ENCODE measurements at places on chromosomes 12 and 14.

GRCh38 chr12:43882578-43883178 is 46.8 kb downstream of the TMEM117 start:
- peak; percentile 77 for ATAC-seq

GRCh38 chr12:53207042-53207441 is at the start of gene ITGB7:
Gene ITGB7, minus strand, starts transcription at chr12:53207251. Its CDS starts 6,808 bp downstream, at chr12:53200443.
- peak; percentile 55 for ATAC-seq

DNA sequence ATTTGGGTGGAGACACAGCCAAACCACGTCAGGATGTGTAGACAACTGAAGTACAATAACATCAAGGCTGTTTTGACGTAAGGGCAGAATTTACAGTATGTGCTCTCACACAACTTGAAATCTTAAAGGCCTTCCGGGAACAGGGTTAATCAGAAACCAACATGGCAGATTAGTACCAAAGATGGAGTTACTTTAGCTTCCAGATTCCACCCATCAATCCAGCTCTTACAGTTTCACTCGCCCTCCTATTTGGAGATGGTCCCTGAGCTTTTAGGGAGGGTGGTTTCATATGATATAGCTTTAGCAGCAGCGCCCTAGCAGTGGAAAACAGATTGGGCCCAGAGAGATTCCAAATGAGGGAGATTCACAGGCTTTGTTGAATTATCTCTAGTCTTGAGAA is 2.0 kb upstream of the XPOT start:
- ATAC-seq: no peak

GRCh38 chr14:64915029-64915424 is 772 bp downstream of the CHURC1 start:
- no peak for ATAC-seq

- no peak for ATAC-seq
These were observed 8.2 kb upstream of the NTS start for GRCh38 chr12:85865890-85866289.

DNA sequence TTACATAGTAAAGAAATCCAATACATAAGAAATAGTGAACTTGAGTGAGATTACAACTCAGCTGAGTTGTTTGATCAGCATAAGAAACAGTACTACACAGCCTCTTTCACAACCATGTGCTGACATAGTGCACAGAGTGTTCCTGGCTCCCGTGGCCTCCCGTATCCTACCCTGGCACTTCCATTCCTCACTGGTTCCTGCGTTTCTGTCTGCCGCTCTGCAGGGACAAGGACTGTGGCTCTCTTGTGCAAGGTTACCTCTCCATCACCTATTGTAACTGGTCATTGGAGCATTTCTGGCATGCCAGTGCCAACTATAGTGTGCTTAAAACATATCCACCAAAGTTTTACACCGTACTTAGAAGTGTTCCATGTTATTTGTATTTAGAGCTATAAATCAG is 46.3 kb upstream of the PCED1B start:
- peak; percentile 39 for ATAC-seq

- no peak for ATAC-seq
These were observed 68.9 kb downstream of the CEP128 start for GRCh38 chr14:80872645-80873044.

DNA sequence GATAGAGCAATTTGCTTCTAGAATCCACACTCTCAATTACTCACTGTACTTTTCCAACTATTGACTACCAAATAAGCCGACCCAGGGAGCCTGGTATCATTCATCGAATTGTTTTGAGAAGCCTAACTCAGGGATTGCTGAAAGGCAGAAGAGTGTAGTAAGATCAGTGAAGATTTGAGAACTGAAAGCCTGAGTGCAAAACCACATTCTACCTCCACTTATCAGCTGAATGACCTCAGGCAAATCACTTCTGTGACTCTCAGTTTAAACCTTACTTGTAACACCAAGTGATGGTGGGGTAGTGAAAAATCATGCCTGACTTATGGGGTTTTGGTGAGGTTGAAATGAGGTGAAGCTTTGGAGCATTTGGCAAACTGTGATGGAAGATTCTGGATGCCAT is 126.1 kb upstream of the MAX start:
- peak; percentile 79 for ATAC-seq

DNA sequence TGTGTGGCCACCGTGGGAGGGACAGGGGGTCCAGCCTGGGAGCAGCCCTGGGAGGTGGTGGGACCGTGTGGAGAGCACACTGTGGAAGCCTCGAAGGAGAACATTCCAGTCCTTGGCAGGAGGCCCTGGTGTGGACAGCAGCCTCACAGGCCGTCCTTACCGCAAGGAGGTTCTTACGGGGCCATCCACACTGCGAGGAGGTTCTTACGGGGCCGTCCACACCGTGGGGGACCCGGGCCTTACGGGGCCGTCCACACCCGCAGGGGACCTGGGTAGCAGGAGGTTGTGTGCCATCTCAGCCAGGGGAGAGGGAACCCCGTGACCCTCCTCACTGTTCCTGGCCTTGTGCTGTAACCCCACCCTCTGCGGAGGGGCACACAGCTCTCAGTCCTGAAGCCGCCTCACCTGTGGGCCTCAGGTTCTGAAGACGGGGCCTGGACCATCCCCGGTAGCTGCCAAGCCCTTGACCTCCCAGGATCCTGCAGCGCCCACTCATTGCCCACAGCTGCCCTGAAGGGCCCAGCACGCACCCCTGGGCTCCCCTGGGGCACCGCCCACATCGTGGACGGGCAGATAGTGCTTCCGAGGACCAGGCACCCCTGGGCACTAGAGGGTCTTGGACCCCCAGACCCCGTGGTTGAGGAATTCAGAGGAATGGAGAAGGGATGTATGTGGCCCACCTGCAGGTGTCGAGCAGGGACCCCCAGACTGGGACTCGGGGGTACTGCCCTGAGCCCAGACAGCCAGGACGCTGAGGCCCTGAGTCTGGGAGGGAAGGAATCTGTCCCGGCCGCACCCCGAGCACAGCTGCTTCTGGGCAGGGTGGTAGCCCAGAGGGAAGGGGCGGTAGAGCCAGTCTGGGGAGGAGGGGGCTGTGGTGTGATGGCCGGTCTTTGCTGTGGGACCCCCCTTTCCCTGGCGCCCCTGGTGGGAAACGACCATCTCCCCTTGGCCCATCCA is 37.3 kb downstream of the LRCOL1 start:
- no peak for ATAC-seq

GRCh38 chr12:45731190-45731775 is 1.8 kb downstream of the ARID2 start:
- ATAC-seq: no peak

DNA sequence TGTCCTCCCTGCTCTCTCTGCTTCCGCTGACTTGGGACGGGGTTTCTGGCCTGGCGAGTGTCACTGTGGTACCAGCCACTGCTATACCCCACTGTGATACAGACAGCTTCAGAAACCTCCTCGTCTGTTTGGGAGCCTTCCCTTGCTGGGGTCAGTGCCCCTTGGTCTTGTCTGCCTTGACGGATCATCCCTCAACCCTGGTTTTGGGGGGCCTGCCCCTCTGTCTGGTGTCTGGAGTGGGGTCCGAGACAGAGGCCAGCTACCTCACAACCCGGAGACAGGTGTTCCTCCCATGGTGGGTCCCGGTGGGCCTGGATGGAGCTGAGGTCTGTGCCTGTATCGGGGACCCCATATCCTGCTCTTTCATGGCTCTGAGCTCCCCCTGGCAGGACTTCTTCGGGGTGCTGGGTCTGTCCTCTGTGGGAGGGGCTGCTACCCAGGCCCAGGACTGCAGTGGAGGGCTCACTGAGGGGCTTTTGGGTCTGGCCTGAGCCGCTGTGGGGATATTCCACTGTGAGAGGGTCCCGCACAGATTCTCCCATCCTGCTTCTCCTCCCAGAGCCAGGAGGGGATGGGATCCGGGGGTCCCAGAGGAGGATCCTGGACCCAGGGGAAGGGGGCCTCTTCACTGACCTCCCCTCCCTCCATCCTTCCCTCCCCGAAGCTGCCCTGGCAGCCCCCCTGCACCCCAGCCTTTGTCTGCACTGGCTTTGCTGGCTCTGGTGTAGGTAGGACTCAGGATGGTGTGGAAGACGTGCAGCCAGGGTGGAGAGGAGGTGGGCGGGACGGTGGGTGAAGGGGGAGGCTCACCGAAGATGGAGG is 365.5 kb downstream of the TMEM121 start:
- no peak for ATAC-seq

DNA sequence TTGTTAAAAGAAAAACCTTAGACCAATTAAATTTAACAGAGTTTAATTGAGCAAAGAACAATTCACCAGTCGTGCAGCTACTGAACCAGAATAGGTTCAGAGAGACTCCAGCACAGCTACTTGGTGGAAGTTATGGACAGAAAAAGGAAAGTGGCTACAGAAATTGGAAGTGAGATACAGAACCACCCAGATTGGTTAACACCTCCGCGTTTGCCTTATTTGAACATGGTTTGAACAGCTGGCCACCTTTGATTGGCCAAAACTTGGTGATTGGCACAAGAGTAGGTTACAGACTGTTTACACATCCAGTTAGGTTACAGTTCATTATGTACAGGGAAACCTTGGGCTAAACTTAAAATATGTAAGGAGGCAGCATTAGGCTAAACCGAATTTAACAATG is 54.9 kb downstream of the SRGAP1 start:
- no peak for ATAC-seq

GRCh38 chr12:60394665-60395064 is 798.8 kb downstream of the SLC16A7 start:
- no peak for ATAC-seq

GRCh38 chr14:61923348-61923747 is 161.1 kb downstream of the SNAPC1 start:
- no peak for ATAC-seq

DNA sequence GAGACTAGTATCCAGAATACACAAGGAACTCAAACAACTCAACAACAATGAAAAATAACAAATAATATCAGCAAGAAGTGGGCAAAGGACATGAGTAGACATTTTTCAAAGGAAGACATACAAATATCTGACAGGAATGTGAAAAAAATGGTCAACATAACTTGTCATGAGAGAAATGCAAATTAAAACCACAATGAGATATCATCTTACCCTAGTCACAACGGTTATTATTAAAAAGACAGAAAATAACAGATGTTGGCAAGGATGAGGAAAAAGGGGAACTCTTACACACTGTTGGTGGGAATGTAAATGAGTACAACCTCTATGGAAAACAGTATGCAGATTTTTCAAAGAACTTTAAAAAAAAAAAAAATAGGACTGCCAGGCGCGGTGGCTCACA is 20.4 kb downstream of the VWF start:
- ATAC-seq: peak; percentile 12

GRCh38 chr12:89731614-89732013 is 23.0 kb upstream of the ATP2B1 start:
- no peak for ATAC-seq

GRCh38 chr14:69573831-69574262 is 824 bp downstream of the CCDC177 start:
- no peak for ATAC-seq

GRCh38 chr12:113770389-113770865 is 195.7 kb downstream of the RBM19 start:
- no peak for ATAC-seq

DNA sequence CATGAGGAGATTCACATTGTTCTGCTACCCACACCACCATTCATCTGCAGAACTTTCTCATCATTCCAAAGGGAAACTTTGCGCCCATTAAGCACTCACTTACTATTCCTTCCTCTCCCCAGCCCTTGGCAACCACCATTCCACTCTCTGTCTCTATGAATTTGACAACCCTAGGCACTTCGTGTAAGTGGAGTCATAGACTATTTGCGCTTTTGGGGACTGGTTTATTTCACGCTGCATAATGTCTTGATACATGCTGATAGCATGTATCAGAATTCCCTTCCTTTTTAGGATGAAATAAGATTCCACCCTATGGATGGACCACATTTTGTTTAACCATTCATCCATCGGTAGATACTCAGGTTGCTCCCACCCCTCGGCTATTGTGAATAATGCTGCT is 4.5 kb upstream of the EML1 start:
- ATAC-seq: no peak

GRCh38 chr12:101076921-101077320 is 133.1 kb downstream of the SLC5A8 start:
- ATAC-seq: no peak

GRCh38 chr12:100698518-100698917 is 96.1 kb upstream of the ANO4 start:
- no peak for ATAC-seq

DNA sequence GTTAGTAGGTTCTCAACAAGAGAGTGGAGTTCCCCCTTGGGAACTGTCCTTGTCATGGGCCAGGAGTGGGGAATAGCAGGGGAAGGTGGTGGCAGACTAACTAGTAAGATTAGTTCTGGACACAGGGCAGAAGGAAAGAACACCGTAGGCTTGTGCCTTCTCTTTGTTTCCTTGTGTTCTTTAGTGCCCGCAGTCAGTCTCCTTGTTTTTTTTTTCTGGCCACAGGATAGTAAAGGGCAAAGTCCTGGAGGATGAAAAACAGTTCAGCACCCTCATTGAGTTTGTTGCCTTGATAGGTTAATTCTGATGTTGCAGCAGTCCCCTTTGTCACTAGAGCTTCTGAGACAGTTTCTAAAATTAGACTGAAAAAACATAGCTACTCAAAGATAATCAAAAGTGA is 8.4 kb downstream of the PEX5 start:
- no peak for ATAC-seq

GRCh38 chr12:88399811-88400210 is 180.5 kb downstream of the KITLG start:
- ATAC-seq: peak; percentile 56

DNA sequence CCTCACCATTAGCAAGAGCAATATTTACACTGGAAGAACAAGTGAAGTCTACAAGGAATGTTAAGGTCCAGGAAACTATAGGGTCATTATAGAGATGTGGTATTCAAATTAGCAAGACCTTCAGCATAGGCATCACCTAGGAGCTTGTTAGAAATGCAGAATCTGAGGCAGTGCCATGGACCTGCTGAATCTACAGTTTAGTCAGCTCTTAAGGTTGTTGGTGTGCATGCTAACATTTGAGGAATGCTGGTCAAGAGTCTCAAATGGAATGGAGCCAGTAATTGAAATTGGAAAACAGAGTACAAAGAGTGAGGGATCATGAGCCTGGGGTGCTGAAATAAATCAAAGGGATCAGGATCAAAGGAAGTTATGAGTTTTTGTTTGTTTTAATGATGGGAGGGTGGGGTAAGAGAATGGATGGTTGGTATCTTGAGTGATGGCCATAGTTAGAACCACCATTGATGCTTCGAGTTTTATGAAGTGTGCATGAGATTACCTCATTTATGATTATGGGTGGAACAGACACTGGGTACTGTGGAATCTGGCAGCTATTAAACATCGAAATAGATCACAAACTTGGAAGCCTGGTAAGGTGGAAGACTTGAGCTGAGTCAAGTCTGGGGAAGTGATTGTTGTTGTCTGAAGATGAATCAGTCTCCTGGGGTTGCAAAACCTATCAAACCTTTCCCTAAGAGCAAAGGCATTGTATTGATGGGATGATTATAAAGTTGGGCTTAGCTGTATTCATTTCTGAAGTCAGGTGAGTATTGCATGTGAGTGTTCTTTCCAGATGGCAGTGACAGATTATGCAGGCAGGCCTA is 323.3 kb upstream of the E2F7 start:
- no peak for ATAC-seq

DNA sequence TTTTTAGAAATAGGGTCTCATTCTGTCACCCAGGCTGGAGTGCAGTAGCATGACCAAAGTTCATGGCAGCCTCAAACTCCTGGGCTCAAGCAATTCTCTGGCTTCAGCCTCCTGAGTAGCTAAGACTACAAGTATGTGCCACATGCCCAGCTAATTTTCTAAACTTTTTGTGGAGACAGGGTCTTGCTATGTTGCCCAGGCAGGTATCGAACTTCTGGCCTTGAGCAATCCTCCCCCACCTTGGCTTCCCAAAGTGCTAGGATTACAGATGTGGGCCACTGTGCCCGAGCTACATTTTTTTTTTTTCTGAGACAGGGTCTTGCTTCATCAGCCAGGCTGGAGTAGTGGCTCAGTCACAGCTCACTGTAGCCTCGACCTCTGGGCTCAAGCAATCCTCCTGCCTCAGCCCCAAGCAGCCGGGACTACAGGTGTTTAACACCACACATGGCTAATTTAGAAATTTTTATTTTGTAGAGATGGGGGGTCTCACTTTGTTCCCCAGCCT is 7.1 kb downstream of the PPP4R3A start:
- ATAC-seq: no peak

Data from activated T-helper 17 cell treated with anti-CD3 and anti-CD28 coated beads, Interleukin-2, amount 50 U/mL, for 72 hours (primary cell).